Amygdala (tissue), 56 donors: ENCODE measurements at places on chromosomes 4 and X.

DNA sequence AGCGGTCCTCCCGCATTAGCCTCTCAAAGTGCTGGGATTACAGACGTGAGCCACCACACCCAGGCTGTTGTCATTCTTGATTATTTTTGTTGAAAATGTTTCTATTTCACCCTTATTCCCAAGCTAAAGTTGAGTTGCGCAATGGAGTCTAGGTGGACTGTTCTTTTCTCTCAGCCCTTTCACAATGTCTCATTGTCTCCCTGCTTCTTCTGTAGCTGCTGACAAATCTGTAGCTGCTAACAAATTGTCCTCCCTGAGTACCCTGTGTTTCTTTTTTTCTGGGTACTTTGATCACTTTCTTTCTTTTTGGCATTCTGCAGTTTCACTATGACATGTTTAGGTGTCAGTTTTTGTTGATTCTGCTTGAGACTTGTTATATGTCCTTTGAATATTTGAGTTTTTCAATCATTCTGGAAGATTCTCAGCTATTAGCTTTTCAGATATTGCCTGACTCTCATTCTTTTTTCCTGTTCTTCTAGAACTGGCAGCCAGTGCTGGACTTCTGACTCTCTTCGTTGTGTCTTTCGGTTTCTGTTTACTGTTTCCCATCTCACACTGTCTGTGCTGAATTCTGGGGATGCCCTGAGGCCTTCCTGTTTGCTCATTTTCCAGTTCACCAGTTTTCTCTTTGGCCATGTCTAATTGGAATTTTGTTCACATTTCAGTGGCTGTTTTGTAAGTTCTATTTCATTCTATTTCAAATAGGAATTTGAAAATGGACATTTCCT, 6.6 kb downstream of the ABCD1 start:
- DNase-seq: no peak

GRCh38 chr4:43452948-43453347, 560.4 kb downstream of the GRXCR1 start:
- DNase-seq: no peak

- no peak for DNase-seq
Measured at GRCh38 chr4:141659539-141659938, 23.2 kb downstream of the IL15 start.

- no peak for DNase-seq
Measured at GRCh38 chrX:679291-679979, 48.8 kb downstream of the SHOX start.

DNA sequence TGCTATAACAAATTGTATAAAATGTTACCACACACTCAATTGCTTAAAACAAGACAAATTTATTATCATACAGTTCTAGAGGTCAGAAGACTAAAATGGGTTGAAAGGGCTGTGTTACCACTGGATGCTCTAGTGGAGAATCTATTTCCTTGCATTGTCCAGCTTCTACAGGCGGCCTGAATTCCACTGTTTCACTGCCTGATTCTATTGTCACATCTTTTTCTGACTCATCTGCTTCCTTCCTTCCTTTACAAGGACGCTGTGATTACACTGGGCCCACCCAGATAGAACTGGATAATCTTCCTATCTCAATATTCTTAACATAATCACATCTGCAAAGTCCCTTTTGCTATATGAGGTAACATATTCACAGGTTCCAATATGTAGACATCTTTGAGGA, 19.4 kb upstream of the ARMCX1 start:
- no peak for DNase-seq

GRCh38 chr4:32010221-32010620, 1290.1 kb downstream of the PCDH7 start:
- no peak for DNase-seq

- peak; percentile 7 for DNase-seq
Measured at GRCh38 chrX:48971249-48972219, at the start of gene KCND1. KCND1 (minus strand) TSS chrX:48971844; CDS start chrX:48970271, 1,573 bp downstream.

DNA sequence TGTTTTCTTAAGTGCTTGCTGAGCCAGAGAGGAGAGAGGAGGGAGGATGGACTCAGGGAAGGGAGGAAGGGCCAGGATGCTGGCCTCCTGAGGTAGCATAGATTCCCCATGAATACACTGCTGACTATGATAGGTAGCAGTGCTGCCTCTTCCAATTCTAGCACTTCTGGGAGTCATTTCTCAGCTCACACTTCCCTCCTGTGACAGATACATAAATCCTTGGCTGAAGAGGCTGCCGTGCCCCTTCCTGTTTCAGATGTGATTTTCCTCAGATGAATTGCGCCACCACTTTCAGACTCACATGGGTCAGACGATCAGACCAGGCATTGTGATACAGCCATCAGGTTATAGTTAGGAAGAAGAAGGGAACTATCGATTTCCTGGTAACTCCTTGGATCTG, 22.4 kb downstream of the TSC22D3 start:
- DNase-seq: no peak

GRCh38 chr4:64564126-64564525, 154.9 kb upstream of the TECRL start:
- DNase-seq: no peak

DNA sequence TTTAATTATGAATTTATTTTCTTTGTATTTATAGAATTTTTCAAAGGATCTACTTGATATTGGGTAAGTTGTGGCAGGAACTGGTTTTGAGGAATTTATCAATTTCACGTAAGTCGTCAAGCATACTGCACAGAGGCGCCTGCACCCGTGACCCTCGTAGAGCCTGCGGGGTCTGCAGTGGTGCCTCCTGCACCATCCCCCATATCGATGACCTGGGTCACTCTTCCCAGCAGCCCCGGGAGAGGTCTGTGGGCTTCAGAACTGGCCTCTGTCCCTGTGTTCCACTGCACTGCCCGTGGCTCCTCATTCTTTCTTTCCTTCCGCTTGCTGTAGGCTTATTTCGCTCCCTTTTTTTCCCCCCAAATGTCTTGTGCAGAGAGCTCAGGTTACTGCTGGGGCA, 31.5 kb upstream of the CPLX1 start:
- no peak for DNase-seq

- no peak for DNase-seq
Measured at GRCh38 chrX:123803331-123803983, 56.4 kb upstream of the XIAP start.

DNA sequence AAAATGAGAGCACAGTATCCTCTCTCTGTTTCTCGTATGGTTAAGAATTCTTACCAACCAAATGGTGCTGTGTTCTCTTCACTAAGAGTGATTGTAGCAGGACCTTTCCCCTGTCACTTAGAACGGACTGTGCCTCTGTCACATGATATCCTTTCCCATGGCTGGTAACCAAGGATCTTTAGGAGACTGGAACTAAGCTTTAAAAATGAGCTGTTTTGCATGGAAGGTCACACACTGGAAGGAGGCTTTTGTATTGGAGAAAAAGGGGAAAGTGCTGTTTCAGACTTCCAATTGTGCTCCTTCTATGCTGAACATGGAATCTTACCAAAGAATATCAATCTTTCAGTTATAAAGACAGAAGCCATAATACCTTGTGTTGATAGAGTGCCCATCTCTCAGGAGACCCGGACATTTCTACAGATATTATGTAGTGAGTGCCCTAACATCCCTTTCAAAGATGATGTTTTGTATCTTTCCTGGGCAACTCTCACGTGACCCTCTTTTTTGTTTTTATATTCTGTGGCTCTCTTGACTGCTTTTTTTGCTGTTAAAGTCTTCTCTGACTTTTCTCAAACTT, 148.6 kb downstream of the SLC4A4 start:
- DNase-seq: peak; percentile 34

- DNase-seq: no peak
Measured at GRCh38 chrX:47584714-47585113, 2.5 kb downstream of the TIMP1 start.

GRCh38 chr4:1793496-1793840, 375 bp downstream of the FGFR3 start:
- no peak for DNase-seq

GRCh38 chr4:182015014-182015413, 228.2 kb upstream of the TENM3 start:
- no peak for DNase-seq

- no peak for DNase-seq
Measured at GRCh38 chrX:130575831-130576389, 174.1 kb downstream of the RBMX2 start.

DNA sequence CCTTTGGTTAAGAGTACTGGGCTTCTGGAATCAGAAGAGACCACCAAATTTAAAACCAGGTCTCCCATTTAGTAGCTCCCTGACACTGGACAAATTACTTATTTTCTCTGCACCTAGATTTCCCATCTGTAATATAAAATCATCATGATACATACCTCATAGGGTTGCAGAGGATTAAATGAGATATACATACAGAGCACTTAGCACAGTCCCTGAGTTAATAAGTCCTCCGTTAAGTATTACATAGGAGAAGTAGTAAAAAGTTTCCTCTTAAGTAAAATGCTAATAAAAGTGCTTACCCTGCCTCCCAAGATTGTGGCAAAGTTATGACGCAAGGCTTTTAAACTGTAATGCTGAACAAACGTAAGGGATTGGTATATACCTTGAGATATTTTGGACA, 539 bp upstream of the CHIC1 start:
- DNase-seq: no peak

DNA sequence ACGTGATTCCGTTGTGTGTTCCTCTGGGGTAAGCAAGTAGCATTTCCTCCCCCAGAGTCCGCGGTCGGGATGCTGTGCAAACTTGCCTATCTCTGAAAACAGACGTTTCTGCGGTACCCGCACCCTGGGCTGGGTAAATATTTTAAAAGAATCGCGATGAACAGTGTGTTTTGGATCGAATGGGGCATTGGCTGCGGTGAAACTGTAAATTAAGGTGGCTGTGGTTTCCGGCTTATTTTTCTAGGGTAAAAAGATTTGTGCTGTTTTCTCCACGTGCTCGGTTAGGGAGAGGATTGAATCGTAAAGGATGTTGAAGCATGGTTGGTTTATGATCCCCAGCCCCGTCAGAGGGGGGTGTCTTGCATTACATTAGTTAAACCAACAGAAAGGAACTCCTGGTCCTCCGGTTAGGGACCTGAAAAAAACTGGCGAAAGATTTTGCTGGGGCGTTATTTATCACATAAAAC, 1.2 kb downstream of the HHIP start:
- DNase-seq: no peak

- DNase-seq: no peak
Measured at GRCh38 chrX:22268706-22269105, 4.0 kb upstream of the CBLL2 start.

GRCh38 chrX:153723351-153724251, 586 bp downstream of the BCAP31 start:
- DNase-seq: no peak

- peak; percentile 16 for DNase-seq
Measured at GRCh38 chr4:186820391-186820891, 96.8 kb upstream of the FAT1 start.

- no peak for DNase-seq
Measured at GRCh38 chrX:20434986-20435385, 168.3 kb upstream of the RPS6KA3 start.

- DNase-seq: peak; percentile 80
Measured at GRCh38 chr4:13654162-13654797, 26.8 kb upstream of the BOD1L1 start.

DNA sequence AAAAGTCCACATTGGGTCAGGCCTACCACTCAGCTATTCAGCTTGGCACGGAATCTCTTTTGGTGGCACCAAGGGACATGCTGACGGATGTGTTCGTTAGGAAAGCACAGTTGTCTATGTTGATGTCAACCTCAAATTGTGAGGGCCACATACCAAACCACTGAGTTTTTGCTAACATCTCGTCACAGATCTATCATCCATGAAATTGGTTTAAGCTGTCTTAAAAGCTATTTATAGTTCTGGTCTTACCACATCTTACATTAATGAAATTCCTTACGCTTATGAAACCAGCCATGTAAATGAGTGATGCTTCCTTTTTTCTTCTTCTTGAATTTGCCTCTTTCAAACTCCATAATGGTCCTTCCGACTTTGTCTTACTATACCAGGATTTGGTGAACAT, 101.5 kb downstream of the MGST2 start:
- DNase-seq: no peak

- DNase-seq: no peak
Measured at GRCh38 chr4:21900211-21900610, 48.4 kb downstream of the KCNIP4 start.

DNA sequence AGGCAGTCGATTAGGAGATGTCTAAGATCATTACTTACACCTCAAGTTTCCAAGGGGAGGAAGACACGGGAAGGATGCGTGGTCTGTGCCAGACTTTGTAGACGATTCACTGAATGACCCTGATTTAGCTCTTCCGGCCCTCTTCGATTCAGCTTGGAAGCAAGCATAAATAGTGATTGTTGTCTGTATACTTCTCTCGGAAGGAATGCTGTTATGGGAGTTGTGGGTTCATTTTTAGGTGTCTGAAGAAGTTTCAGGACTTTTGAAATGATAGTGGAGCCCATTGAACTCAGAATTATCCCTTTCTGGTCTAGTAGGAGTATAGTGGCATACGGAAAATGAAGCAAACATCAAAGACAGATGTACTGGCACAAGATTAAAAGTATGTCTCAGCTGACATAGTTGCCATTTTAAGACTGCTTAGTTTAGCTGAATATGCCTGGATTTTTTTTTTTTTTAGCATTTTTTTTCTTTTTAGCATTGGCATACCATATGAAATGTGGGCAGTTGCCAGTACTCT, 1.0 kb upstream of the ANKRD17 start:
- DNase-seq: no peak

DNA sequence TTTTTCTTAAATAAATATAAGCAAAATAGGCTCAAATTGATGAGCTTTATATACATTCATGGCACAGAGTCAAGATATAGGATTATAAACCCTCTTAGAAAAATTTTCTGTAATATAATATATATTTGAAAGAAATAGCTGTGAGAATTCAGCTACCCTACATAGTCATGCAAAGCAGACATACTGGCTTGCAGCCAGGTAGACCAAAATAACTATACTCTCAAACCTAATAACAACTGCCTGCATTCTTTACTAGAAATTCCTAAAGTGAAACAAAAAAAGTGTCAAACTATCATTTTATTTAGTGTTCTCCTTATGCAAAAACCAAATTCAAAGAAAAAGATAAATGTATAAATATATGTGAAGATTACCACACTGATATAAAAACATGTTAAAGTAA, 1390.2 kb downstream of the C4orf33 start:
- DNase-seq: no peak

DNA sequence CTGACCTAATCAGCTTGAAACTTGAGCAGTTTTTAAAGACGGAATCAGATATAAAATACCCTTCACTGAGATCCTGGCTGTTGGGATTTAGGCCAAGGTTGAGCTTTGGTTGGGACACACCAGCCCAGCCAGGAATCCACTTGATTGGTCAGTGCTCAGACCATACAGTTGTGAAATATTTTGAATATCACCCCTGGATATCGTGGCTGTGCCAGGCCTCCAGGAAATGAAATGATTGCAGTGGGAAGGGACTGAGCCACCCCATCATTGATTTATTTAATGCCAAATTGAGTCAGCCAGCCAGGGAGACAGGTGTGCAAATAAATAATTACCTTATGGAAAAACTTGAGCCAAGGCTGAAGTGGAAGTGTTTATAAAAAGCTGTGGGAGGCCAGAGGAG, 128.4 kb upstream of the SCML1 start:
- DNase-seq: no peak

DNA sequence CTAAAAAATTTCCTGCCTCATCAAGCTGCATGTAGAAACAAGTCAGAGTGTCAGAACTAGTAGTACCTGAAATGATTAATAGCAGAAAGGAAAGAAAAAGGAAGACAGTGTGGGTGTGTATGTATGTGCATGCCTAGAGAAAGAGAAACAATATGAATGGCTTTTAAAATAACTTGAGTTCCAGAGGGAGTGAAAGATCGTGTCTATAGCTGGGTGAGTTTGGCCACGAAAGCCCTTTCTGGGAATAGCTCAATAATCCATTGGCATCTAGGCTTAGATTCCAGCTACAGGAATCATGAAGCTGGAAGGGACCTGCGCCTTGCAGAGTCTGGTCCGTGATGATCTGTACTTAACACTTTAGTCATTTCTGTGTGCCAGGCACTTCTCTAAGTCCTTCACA, 195.6 kb downstream of the RAPGEF2 start:
- no peak for DNase-seq
